ENCODE measurements at places on chromosomes 13 and 19.

DNA sequence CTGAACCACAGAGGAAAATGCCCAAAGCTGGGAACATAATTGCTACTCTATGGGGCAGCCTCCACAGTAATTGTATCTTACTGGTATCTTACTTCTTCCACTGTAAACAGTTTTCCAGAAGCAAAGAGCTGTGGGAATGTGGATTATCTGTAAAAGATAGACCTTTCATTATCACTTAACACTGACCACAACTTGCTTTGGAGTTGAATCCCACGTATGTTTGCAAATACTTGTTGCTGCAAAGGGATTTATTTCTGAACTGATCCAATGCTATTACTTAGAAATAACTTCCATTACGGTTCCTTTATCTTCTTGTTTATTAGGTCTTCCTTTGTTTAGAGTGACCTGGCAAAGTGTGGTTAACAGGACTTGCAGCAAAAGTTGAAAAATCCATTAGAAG, 218.1 kb downstream of the KCTD12 start:
- DNase-seq: no peak

GRCh38 chr19:35168196-35168595, 13.7 kb downstream of the FXYD5 start:
- DNase-seq: no peak

DNA sequence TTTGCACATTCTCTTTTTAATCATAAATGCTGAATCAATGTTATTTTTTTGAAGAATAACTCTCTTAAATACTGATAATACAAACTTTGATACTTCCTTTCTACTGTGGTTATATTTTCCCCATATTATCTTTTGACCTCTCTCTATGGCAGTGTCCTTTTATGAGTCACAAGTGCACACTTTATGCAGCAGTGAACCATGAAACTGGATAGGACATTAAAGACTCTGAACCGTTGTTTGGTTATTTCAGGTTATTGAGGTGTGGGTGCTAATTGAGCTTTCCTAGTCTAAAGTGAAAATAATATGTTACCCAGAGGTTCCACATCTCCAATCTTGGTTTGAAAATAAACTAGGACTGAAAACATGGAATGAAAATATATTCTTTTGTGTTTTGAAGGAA, 71.4 kb downstream of the DGKH start:
- no peak for DNase-seq

GRCh38 chr19:38849860-38850435, at the start of gene HNRNPL:
HNRNPL (minus strand) TSS chr19:38849986; CDS start chr19:38849966, 20 bp downstream.
- DNase-seq: peak; percentile 100

GRCh38 chr13:111288276-111288675, 32.2 kb upstream of the TEX29 start:
- no peak for DNase-seq

- DNase-seq: no peak
Measured at GRCh38 chr13:48066310-48066989, 28.5 kb downstream of the MED4 start.

GRCh38 chr19:35935911-35936737, at the start of gene LRFN3:
LRFN3 (plus strand) TSS chr19:35936374; CDS start chr19:35939426, 3,052 bp downstream.
- DNase-seq: peak; percentile 95

GRCh38 chr19:50430888-50431342, 1.8 kb upstream of the MYBPC2 start:
- peak; percentile 28 for DNase-seq

GRCh38 chr19:40474737-40475136, 7.9 kb downstream of the SPTBN4 start:
- DNase-seq: no peak

GRCh38 chr13:48731957-48732569, 78.3 kb downstream of the CYSLTR2 start:
- peak; percentile 73 for DNase-seq

DNA sequence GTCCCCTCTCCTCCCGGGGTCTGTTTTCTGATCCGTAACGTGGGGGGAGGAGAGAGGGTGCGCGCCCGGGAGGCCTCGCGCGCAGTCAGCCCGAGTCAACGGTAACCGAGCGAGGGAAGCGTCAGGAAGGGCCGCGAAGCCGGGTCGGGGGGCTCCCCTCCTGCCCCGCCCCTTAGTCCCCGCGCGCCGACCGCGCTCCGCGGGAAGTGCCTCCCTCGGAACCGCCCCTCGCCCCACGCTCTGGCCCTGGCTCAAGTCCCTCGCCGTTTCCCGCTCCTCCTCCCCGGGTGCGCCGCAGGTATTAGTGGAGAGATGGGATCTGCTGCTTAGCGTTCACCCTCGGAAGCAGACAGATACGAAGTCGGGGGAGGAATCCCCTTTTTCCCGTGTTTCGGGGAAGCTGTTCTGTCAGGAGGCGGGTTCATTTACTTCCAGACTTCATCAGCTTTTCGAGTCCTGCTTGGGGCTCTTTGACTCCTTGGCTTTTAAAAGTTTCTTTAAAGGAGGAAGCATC, 770 bp downstream of the HNRNPM start:
- peak; percentile 78 for DNase-seq

DNA sequence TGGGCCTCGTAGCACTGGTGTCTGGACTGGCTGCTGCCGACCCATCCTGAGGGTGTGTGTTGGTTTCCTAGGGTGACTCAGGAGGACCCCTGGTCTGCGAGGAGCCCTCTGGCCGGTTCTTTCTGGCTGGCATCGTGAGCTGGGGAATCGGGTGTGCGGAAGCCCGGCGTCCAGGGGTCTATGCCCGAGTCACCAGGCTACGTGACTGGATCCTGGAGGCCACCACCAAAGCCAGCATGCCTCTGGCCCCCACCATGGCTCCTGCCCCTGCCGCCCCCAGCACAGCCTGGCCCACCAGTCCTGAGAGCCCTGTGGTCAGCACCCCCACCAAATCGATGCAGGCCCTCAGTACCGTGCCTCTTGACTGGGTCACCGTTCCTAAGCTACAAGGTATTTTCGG, 13.8 kb downstream of the TIMM13 start:
- no peak for DNase-seq

DNA sequence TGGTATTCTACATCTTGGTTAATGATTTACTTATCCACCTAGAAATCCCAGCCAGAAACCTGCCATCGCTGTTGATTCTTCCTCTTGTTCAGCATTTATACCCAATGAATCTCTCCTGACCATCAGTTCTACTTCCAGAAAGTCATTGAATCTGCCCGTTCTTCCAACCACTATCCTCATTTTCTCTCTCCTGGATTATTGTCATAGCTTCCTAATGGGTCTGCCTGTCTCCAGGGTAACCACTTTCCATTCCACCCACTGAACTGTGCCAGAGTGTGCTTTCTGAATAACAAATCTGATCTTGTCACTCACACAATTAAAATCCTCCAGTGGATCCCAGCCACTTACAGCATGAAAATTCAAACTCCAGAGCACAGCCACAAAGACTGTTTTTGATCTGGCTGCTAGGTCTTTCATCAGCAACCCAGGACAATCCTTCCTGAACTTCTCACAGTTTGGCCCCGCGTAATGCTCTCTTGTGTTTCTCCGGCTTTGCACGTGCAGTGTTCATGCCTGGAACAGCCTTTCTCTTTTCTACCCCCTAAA, 330.6 kb downstream of the SPRY2 start:
- no peak for DNase-seq

DNA sequence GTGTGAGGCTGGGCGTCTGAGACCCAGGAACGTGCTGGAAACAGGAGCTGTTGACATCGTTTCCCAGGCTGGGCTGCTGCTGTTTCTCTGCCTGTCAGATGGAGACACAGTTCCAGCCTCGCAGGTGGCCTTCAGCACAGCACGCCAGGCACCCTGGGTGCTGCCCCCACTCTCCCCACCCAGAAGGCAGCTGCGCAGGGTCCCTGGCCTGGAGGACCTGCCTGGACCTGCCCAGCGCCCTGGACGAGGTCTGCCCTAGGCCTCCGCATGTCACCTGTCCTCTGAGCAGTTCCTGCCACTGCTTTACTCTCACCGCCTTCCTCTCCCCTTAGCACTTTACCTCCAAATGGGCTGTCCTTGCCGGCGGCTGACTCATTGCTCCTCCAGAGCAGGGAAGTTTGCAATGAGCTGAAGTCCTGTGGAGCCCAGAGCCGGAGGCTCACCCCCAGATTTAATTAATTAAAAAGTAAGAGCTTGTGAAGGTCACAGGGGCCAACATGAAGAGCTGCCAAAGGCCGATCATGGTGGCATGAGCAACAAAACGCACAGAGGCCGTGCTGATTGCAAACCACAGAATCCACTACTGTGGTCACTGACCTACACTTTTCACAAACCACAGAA, 32.2 kb downstream of the C13orf46 start:
- DNase-seq: no peak

DNA sequence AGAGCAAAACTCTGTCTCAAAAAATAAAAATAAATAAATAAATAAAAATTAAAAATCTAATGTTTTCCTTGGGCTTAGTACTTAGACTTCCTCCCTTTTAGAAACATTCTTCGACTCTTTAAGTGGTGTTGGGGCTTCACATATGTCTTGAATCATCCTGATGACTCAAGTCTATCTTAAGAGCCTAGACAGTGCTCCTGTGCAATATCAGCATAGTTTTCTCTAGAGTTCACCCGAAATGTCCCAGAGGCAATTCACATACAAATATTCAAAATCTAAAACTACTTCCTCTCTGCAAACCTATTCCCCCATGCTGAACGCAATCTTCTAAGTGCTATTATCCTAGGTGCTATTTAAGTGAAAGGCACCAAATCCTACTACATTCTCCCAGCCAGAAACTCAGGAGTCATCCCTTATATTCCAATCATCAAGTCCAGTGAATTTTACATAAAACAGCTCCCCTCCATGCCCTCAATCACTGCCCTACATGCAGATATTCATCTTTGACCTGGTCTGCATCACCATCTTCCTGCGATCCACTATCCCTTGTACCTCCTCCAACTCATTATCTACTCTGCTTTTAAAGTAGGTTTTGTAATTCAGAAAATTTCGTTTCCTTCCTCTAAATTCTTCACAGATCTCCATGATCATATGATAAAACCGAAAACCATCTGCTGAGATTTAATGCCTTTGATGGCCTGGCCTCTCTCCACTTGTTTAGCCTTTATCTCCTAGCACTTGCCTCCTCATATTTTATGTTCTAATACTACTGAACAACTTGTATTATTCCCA, 102.7 kb downstream of the ELF1 start:
- DNase-seq: no peak

- no peak for DNase-seq
Measured at GRCh38 chr13:93797463-93797862, 570.9 kb downstream of the GPC6 start.

- peak; percentile 44 for DNase-seq
Measured at GRCh38 chr13:32284927-32285632, 30.1 kb downstream of the ZAR1L start.

DNA sequence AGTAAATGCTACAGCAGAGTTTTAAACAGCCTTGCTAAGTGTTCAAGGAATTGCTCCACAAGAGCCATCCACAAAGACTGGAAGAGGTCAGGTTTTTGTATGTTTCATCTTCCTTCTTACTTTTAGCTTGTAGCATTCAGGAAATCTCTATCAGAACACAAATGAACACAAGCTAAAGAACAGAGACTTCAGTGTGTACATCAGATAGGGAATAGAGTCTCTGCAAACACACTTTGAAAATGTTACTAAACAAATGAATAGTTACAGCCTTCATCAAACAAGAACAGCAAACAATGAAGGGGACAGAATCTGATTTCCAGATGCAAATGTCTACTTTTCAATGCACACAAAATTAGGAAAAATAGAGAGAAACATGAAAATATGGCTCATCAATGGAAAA, 7.7 kb downstream of the ZNF563 start:
- DNase-seq: no peak

GRCh38 chr13:35881360-35881759, 249.8 kb downstream of the DCLK1 start:
- no peak for DNase-seq

DNA sequence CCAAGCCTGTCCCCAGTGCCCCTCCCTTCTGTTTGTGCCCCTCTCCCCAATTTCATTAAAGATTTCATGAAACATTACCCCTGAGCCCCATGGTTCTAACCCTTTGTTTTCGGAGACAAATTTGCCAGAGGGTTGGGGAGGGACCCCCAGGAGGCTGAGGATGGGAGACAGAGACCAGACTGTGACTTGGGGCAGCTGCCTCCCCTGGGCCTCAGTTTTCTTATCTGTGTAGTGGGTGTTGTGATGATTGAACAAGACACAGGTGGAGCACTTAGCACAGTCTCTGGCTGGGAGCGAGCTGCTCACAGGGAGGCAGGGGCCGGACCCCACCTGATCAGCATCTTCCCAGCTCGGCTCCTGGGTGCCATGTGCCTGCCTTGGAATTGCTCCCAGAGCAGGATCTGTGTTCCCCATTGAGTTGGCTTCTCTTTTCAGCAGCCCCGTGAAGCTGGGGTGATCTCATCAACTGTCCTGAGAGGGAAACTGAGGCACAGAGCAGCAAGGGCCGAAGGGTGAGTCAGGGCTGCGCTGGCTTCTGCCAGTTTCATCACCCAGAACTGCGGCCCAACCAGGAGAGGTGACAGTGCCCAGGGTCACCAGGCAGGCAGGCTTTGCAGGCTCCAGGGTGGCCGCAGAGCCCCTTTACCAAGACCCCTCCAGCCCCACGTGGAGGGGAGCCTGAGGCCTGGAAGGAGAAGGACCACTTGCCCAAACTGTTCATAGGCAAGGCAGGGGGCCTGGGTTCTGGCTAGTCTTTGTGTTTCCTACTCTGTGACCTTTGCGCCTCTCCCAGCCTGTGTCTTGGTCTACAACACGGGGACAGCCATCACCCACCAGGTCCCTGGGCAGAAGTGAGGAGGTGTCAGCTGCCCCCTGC, 6.9 kb downstream of the IRF3 start:
- no peak for DNase-seq

DNA sequence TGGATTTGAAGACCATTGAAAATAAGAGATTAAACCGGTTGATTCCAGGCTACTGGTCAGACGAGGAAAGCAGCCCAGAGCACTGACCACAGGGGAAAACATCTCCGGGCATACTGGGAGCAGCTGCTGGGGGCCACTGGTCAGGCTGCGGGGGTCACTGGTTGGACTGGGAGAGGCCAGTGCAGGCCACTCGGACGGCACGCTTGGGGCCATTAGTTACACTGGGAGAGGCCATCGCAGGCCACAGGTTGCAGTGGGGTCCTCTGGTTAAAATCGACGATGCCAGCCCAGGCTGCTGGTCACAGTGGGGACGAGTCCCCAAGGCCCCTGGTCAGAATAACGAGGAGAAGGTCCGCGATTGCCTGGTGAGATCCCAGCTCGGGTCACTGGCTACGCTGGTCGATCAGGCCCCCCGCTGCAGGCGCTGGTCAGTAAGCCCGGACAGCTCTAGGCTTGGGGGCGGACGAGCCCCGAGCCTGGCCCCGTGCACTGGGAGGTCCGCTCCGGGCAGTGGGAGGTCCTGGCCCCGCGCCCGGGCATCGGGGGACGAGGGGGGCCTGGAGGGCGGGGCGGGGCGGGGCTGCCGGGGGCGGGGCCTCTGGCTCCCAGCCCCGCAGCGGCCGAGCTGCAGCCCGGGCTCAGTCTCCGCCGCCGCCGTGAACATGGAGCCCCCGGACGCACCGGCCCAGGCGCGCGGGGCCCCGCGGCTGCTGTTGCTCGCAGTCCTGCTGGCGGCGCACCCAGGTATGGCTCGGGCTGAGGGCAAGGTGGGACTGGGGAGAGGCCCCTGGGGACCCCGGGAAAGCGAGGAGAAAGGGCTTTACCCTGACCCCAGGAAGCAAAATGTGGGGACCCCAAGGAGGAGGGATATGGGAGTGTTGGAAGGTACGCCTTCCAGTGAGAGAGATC, at the start of gene BCAM:
Gene BCAM, plus strand, starts transcription at position 641 of the 909 bp plus-strand sequence. Its CDS starts 22 bp downstream, at position 663.
- peak; percentile 91 for DNase-seq

All from neural progenitor cell (in vitro differentiated cells).